ENCODE measurements at places on chromosomes 5 and 9.

- DNase-seq: peak; percentile 74
Observed at GRCh38 chr9:33676746-33677505, 118.4 kb upstream of the PRSS3 start.

DNA sequence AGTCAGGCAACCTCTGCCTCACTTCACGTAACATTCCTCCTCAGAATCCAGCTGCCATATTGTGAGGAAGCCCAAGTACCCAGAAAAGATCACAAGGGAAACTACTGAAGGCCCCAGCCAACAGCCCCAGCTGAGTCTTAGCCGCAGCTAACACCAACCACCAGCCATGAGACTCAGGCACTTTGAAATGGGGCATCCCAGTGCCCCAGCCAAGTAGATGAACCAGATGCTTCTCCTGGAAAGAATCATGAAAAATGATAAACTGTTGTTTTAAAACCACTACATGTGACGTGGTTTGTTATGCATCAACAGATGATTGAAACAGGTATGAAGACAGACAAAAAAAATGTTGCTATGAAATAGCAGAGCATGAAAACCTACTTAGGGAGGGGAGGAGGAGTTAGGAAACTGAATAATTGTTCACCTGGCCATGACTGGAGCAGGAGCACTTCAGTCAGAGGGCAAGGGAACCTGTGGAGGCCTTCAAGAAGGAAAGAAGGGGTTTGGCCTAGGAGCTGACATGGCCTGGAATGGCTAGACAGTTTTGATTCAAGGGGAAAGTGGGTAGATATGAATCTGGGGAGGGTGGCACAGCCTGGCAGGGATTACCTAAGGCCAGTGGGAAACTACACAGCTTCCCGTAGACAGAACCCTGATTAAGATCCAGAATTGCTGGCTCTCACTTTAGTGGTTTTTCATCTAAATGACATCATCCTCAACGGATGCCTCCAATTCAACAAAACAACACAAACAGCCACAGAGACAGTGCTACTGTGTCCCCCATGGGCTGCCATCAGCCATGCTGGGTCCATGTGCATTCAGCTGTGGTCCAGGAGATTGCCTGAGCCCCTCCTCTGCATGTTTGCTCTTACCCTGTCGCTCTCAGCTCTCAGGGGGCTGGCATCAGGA lies 211.6 kb downstream of the SYK start:
- no peak for DNase-seq

DNA sequence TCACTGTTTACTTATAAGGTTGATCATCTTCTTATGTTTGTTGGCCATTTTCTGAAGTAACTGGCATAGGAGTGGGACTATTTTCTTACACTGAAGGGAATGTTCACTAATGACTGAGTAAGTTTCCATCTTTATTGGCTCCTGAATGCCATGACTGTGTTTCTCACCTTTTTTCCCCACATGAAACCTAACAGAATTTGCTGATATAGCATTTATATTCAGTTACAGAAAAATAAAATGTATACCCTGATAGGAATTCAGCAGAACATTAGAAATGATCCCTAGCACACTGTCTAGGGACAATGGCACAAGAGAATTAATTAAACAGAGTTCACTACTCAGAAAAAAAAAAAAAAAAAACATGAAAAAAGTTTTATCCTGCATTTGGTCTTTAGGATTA lies 1465.1 kb upstream of the C9orf72 start:
- no peak for DNase-seq

DNA sequence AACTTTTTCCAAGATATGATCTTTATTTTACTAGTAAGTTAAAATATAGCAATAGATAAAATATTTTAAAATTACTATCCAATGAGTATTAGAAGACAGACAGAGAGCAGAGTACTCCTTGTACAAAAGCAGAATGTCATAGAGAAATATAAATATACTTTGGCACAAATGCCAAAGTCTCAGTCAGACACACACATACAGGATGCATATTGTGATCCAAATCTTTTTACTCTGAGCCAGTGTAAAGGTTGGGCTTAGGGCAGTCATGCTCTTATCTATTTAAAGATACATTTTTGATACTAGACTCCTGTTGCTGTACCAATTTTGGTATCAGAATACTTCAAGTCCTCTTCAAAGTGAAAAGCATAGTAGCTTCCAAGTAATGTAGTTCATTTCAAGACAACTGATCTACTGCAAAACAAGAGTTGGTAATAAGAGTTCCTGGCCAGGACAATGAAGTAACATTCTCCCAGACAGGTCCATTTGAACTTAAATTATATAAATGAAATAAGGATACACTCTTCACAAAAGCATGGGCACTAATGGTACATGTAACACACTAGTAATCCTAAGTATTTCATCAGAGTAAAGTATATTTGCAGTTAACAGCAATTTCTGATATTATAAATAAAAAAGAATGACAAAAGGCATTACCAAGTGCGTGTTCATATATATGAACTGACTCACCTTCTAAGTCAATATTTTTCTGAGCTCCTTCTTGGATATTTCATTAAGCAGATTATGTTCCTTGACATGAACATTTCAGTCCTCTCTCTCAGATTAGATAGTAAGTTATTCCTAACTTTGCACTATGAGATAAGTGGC lies 10.5 kb downstream of the PFDN1 start:
- DNase-seq: no peak

- peak; percentile 26 for DNase-seq
Observed at GRCh38 chr5:142143878-142144277, 35.3 kb downstream of the NDFIP1 start.

GRCh38 chr5:143110591-143110990 lies 292.9 kb downstream of the NR3C1 start:
- no peak for DNase-seq

DNA sequence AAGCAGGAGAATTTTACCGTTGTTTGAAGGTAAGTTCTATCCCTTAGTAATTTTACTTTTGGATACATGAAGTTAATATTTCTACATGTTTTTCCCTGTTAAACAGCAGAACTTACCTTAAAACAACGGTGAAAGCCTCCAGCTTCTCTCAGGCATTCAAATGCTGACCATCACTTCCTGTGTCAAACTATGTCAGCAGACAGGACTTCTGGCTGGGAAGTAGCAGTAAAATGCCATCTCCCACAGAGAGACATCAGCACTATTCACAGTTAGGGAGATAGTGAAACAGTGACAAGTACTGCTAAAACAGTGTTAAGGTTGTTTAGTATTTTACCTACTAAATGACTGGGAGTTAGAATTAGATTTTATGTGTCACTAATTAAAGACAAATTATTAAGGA lies 34.2 kb upstream of the GOLGA1 start:
- no peak for DNase-seq

- no peak for DNase-seq
Observed at GRCh38 chr9:78763424-78763823, 466.5 kb downstream of the PSAT1 start.
